Activated naive CD4-positive, alpha-beta T cell treated with anti-CD3 and anti-CD28 coated beads for 36 hours (primary cell): ENCODE measurements at places on chromosomes 16 and 17.

GRCh38 chr16:16933861-16934260, 536.9 kb downstream of the XYLT1 start:
- no peak for DNase-seq

- no peak for DNase-seq
Observed at GRCh38 chr17:8421571-8421970, 14.1 kb upstream of the NDEL1 start.

DNA sequence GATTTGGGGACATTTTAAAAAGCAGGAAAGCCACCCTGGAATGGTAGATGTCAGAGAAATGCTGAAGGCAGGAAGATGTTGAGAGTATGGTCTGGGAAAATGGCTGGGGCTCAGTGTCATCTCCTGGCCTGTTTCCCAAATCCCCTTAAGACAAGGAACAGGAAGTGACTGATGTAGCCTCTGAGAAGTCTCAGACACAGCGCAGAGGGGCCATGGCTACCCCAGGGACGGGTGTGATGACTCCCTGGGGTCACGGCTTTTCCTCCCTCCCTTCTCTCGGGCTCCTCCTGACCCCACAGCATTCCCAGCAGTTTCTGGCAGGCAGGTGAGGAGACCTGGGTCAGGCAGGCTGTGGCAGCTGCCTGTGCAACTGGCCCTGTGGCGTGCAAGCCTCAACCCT, 45.4 kb downstream of the RAP1GAP2 start:
- no peak for DNase-seq

DNA sequence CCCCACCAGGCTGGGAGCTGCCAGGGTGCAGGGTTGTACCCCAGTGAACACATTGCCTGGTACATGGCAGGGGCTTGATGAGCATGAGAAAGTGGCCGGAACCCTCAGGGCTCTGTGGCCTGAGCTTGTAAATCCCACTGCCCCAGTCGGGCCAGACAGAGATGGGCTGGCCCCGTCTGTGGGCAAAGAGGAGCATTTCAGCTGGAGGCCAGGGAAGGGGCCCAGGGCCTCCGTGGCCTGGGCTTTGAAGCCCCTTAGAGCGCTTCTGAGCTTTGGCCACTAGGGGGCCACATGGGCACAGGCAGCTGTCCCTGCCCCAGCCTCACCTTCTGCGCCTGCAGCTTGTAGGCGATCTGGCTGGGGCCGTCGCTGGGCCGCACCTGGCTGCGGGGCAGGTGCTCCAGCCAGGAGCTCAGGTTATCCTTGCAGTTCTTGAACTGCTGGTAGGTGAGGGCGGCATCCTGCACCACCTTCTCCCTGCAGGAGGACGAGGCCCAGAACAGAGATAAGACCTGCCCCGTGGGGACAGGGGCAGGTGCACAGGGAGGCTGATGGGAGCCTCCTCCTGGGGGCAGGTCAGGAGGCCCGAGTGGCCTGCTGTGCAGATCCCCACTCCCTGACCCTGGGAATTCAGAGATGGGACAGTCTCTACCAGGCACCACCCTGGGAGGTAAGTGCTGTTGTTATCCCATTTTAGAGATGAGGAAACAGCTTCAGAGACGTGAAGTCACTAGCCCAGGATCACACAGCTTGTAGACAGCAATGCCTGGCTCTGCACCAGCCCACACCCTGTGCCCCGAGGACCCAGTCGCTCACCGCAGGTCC, 12.8 kb downstream of the EVPL start:
- peak; percentile 84 for DNase-seq

GRCh38 chr16:60166-60565, 6.5 kb downstream of the SNRNP25 start:
- no peak for DNase-seq

GRCh38 chr16:68548947-68549346, 9.9 kb downstream of the ZFP90 start:
- peak; percentile 51 for DNase-seq

GRCh38 chr17:81940538-81941483, 3.7 kb upstream of the PYCR1 start:
- DNase-seq, result no peak

- DNase-seq, result no peak
Observed at GRCh38 chr17:42409523-42410318, 13.3 kb downstream of the CAVIN1 start.

DNA sequence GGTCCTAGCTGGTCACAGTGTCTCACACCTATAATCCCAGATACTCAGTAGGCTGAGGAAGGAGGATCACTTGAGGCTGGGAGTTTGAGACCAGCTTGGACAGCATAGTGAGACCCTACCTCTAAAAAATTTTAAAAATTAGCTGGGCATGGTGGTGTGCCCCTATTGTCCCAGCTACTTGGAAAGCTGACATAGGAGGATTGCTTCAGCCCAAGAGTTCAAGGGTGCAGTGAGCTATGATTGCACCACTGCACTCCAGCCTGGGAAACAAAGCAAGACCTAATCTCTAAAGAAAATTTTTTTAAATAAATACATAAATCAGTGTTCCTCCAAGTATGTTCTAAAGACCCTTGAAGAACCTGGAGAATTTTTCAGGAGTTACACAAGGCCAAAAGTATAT, 50.6 kb upstream of the GNAO1 start:
- DNase-seq, result no peak

DNA sequence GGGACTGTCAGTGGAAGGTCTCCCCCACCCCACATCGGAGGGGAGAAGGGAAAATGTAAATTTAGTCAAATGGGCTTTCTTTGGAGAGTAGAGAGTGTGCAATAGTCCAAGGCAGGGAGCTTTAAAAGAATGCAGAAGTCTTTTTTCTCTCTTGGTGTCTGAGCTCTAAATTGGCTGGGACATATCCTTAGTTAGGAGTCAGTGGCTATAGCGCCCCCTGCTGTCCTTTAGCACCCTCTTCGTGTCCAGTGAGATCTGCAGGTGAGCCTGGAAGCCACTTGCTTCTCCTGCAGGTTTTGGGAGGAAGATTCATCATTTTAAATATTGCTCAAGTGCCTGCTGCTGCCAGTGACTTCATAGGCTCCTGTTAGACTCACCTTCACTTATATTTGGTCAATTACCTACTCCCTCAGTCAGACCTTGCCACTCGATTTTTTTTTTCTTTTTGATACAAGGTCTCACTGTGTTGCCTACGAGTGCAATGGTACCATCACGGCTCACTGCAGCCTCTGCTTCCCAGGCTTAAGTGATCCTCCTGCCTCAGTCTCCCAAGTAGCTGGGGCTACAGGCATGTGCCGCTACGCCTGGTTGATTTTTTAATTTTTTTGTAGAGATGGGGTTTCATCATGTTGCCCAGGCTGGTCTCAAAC, 174.8 kb downstream of the PRKCB start:
- peak; percentile 93 for DNase-seq

DNA sequence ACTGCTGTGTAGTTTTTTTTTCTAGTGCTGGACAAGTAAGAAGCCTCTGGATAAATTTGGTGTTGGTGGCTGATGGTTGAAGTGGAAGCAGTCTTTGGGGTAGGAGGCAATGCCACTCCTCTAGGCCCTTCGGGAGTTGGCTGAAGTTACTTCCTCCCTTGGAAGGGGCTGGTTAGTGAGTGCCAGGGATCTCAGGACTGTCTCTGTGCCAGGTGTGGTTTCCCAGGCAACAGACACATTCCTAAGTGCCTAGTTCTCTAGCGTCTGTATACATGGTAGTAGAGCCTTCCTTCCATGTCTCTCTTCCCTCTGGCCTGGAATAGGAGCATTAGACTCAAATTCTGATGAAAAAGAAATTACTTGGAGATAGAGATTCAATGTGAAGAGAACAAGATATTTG, 15.3 kb downstream of the TMEM98 start:
- no peak for DNase-seq

- DNase-seq, result no peak
Observed at GRCh38 chr17:72943826-72944689, 148.4 kb downstream of the SLC39A11 start.

GRCh38 chr16:86048882-86049585, 150.1 kb downstream of the IRF8 start:
- DNase-seq, result peak; percentile 17

DNA sequence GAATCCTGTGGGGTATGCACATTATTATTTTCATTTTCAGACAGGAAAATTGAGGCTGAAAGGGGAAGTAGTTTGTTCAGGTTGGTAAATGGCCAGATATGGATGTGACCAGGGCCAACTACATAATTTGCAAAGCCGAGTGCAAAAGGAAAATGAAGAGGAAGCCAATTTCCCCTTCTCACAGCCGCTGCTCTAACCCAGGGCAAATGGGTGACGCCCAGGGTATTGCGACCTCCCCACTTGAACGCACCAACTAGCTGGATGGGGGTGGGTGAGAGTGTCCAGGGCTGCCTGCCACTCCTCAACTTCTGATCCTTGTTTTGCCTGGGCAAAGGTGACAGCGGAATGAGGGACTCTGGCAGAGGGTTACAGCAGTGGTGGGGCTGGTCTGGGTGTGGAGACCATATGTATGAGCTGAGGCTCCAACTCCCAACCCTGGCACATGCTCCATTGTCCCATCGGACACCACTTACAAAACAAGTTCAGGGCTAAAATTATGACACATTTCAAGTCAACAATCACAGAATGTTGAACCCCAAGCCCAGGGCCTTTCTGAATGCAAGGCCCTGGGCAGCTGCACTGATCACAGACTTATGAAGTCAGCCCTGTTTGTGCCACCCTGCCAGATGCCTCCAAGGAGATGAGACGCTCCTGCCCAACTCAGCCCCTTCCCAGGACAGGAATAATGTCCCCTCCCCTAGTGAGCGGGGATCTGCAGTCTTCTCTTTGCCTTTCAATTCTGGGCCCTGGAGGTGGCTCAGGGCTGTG, 1.7 kb downstream of the ANKRD40CL start:
- DNase-seq, result no peak

DNA sequence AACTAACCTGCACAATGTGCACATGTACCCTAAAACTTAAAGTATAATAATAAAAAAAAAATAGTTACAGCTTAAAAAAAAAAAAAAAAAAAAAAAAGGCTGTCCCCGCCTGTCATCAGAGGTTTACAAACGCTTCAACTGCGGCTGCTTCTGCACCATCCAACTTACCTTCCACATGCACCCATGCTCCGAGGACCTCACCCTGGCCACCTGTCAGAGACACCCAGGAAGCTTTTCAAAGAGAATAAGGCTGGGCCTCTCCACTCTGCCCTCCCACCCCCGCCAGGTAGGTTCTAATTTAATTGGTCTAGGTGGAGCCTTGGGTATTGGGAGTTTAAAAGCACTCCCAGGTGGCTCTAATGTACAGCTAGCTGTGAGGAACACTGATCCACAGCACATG, 64.9 kb downstream of the COPRS start:
- no peak for DNase-seq

DNA sequence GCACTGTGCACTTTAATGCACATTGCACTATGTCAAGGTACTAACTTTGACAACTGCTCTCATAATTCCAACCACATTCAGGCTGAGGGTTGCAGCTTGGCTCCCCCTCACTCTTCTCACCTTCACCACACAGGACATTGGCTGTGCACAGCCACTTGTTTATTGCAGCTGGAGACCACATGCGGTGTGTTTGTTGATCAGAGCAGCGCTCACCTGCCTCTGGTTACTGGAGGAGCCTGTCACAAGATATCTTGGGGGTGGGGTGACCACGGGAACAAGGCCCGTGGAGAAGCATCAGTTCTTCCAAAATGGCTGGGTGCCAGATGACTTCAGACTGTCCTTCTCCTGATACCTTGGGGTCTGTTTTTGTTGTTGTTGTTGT, 10.6 kb upstream of the CCL5 start:
- DNase-seq, result peak; percentile 6

DNA sequence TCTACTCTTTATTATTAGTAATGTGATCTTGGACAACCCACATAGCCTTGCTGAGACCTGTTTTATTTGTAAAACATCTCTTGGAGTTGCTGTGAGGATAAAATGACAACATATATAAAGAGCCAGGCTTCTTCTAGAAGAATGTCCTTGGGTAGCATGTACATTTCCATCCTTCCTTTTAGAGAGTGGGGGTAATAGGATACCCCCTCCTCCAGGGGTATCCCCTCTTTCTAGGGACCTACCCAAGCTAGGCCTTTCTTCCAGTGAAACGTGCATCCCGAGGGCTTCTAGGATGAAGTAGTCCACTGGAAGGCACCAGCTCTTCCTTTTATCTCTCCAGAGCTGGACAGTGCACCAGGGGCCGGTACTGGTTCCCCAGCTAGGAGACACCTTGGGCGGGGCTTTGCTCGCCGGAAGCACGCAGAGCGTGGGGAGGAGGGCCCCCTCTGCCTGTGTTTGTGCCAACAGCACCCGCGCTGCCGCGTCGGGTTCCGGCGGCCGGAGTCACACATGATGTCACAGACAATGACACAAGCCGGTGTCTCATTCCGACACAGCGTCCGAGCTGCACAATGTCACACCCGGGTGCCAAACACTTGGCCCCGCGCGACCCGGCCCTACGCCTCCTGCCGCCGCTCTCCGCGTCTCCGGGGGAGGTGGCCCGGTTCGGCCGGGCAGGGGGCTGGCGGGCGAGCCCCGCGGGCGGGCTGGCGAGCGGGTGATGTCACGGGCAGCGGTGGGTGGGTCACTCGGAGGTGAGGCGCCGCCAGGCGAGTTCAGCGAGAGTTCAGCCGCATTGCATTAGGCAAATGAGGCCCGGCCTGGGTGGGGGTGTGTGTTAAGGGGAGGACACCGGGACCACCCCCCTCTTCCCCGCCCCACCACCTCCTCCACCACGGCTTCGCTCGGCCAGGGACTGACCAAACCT, 23.4 kb downstream of the GJD3 start:
- peak; percentile 91 for DNase-seq

DNA sequence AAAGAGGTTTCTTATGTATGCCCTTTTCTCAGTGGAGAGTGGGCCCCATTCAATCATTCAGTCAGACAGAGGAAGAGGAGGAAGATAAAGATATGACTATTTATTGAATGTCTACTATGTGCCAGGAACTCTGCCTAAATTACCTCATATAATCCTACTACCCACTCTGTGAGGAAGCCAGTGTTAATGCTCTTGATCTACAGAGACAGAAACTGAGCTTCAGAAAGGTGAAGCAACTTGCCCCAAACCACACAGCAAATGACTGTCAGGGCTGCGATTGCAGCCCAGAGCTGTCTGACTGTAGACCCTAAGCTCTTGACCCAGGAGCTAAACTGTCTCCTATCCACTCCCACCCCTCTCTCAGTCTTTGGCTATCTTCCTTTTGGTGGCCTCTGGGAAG, 8.4 kb downstream of the SRCIN1 start:
- no peak for DNase-seq

DNA sequence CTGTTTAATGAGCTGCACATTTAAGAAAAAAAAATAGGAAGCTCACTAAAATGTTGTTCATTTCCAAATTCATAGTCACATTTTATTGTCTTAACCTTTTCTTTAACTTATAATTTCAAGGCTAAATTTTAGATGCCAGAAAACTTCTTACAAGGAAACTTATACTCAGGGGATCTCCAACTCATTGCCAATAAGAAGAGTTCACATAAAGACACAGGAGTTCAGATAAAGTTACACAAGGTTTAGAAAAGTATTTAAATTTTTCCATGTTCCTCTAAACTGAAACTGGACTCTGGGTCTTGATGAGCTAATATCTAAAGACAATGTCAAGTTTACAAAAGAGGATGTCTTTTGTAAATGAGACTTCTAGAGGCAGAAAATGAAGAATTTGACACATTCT, 190.7 kb upstream of the KCNJ16 start:
- no peak for DNase-seq

- no peak for DNase-seq
Observed at GRCh38 chr16:47045023-47045422, 71.5 kb upstream of the DNAJA2 start.
